A549 treated with AZD2906 at 1 μM for 4 hours (cell line): ENCODE measurements at places on chromosomes 3 and 15. TPM values are rescaled to one million over a fixed set of nuclear protein-coding genes. Genes with fewer than 3 reads are reported as not detected.

EFCC1 gene
- 0.02 TPM in 1 of 5 replicates, not detected in the others for total RNA-seq

EIF4E3 gene
- 3.3 to 4.6 TPM (median 3.5 TPM) in 5 replicates for total RNA-seq

TTC21A gene
- 1.2 to 2.8 TPM (median 2.1 TPM) in 5 replicates for total RNA-seq

CCNB2 gene
- 87.6 to 104 TPM (median 91.9 TPM) in 5 replicates for total RNA-seq

TRNT1 gene
- 24.3 to 31.4 TPM (median 27.3 TPM) in 5 replicates for total RNA-seq

SLC22A14 gene
- 0.03 to 0.05 TPM (median 0.05 TPM) in 3 of 5 replicates, not detected in the others for total RNA-seq

WDR72 gene
- total RNA-seq, result 6.6 to 8.3 TPM (median 7.1 TPM) in 5 replicates

TTBK2 gene
- 1.3 to 2.2 TPM (median 2.1 TPM) in 5 replicates for total RNA-seq

ANKRD63 gene
- total RNA-seq, result 0.24 to 0.43 TPM (median 0.33 TPM) in 5 replicates

TM6SF1 gene
- total RNA-seq, result 0.09 to 0.13 TPM (median 0.10 TPM) in 4 of 5 replicates, not detected in the other

FAIM gene
- 29.7 to 39.2 TPM (median 31.6 TPM) in 5 replicates for total RNA-seq

NME9 gene
- total RNA-seq, result not detected in 5 replicates

AMIGO3 gene
- 0.58 to 1.8 TPM (median 0.82 TPM) in 5 replicates for total RNA-seq

MYZAP gene
- 1.3 to 1.5 TPM (median 1.4 TPM) in 5 replicates for total RNA-seq

OR5K1 gene
- total RNA-seq, result not detected in 5 replicates

TNIK gene
- 1.9 to 2.1 TPM (median 2.0 TPM) in 5 replicates for total RNA-seq

TRIM42 gene
- total RNA-seq, result not detected in 5 replicates

SLC9C1 gene
- not detected in 5 replicates for total RNA-seq
